HFFc6 (cell line): ENCODE measurements at places on chromosomes 5 and 9.

DNA sequence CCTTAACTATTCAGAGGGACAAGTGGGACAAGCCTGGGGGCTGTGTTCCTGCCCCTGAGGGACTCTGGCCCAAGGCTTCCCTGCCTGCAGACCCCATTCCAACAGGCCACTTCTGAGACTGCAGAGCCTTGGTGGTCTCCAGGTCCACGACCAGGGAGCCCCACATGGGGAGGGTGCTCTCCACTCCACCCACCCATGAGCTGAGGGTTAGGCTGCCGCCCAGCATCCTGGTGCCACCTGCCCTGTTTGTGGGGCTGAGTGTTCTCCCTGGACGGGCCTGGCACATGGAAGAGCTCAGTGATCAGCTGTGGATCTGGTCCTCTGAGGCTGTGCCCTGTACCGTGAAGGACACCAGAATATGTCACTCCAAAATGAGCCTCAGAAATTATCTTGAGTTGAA is 2.5 kb upstream of the ABO start:
- no peak for DNase-seq

GRCh38 chr9:121357011-121357410 is 13.0 kb downstream of the STOM start:
- no peak for DNase-seq

GRCh38 chr5:132017738-132018625 is 6.5 kb upstream of the ACSL6 start:
- no peak for DNase-seq

DNA sequence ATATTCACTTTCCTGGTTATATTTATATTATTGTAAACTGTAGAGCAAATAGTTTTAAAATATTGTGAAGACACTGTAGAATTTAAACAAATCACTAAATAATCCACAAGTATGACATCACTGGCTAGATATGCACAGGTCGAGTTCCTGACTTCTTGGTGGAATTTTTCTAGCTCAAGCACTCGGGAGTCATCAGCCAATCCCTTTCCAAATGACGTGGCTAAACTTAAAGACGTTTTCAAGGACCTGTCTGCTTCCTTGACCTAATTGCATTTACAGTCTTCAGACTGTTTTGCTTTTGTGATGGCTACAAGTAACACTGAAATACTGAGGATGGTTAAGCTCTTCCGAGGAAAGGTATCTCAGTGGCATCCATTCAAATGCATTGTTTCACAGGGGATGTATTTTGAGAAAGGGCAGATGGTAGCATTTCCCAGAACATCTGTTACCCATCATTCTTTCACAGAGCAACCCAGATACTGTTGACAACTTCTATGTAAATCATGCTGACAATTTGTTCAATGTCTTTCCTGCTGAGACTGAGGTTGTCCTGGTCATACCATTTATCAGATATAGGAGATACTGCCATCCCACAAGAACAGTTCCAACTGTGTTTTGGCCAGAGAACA is 262.8 kb downstream of the CDH10 start:
- no peak for DNase-seq

DNA sequence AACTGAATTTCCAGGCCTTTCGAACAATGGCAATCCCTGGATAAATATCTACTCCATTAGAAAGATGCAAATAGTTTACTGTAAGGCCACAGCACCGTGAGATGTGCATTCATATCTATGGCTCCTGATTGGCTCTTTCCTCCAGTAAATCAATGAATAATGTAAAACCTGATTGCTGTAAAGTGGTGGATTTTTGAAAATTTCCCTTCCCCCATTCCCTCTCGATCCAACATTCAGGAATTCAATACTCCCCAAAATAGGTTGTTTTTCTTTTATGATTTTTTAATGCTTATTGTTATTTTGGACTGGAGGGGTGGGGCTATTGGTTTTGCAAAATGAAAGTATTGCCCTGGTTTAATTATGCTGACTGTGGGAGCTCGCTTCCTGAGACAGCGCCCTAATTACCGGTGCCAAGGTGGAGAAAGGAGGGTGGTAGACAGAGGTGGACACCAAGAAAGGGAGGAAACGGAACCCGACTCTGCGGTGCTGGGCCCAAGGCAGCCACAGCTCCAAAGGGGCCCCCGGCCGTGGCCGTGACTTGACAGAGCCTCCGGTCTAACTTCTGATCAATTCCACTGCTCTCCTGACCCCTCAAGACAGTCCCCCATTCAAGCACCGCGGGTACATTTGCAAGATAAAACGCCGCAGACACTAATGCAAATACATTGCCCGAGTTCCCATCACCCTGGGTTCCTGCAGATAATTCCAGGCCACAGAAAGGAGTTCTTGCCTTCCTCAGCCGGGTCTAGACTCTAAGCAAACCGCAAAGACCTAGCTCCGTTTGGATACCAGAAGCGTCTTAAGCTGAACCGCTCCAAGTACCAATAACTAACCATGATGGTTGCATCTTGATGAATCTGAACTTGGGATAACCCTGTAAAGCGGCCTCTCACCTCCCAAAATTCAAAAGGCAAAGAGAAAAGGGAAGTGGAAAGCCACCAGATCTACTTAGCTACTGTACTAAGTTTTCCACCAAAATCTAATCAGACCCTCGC is 211.2 kb downstream of the MEF2C start:
- no peak for DNase-seq

GRCh38 chr5:154110716-154111115 is 71.9 kb downstream of the MFAP3 start:
- peak; percentile 47 for DNase-seq

GRCh38 chr9:104361207-104361606 is 142.9 kb upstream of the OR13F1 start:
- no peak for DNase-seq

GRCh38 chr9:122059955-122060324 is 33.2 kb downstream of the TTLL11 start:
- DNase-seq, result no peak

DNA sequence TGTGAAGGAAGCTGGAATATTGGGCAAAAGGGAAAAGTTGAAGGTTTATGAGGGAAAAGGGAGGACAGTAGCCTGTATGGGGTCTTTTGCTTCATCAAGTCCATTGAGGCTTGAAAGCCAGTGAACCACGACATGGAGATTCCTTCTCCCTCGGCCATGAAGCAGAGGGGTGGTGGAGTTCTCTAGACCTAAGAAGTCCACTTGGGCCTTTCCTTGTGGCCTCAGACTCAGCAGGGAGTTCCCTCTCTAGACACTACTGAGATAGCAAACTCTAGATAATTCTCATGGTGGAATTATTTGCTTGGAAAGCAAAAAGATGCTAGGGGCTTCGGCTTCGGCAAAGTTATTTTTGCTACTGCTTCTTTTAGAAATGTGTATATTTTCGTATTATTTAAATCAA is 78.5 kb downstream of the FOXD1 start:
- DNase-seq, result no peak

- DNase-seq, result no peak
Observed at GRCh38 chr5:75457161-75457560, 54.3 kb downstream of the CERT1 start.

- peak; percentile 8 for DNase-seq
Observed at GRCh38 chr9:130172858-130173665, 858 bp downstream of the NCS1 start.

DNA sequence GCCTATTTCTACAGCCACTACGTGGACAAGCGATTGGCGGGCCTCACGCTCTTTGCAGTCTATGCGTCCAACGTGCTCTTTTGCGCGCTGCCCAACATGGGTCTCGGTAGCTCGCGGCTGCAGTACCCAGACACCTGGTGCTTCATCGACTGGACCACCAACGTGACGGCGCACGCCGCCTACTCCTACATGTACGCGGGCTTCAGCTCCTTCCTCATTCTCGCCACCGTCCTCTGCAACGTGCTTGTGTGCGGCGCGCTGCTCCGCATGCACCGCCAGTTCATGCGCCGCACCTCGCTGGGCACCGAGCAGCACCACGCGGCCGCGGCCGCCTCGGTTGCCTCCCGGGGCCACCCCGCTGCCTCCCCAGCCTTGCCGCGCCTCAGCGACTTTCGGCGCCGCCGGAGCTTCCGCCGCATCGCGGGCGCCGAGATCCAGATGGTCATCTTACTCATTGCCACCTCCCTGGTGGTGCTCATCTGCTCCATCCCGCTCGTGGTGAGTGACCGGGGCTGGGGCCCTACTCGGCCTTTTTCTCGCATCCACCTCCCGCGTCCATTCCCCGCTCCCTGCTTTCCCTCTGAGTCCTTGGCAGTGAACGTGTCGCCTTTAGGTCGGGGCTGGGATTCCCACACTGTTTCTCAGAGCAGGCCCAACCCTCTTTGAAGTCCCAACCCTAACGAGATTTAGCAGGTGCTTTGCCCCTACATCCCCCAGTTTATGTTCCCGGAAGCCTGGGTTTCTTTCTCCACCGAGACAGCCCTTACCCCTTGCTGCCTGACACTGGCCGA is 1.8 kb downstream of the PTGER4 start:
- no peak for DNase-seq

- no peak for DNase-seq
Observed at GRCh38 chr5:62342476-62342837, 36.5 kb downstream of the KIF2A start.

DNA sequence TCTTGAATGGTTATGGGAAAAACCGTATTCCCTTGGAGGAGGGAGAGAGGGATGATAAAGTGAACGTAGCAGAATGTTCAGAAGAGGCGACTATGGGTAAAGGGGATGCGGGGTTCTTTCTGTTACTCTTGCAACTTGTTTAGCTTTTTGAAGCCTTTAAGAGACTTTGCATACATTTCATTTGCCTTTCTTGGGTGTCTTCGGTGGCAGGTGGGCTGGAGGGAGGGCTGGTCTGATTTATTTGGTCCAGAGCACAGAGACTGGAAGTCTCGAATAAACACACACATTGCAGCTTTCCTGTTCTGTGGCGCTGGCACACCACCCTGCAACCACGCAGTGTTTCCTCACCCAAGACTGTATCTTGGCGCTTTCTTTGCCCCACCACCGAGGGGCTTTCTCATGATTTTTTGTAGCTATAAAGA is 23.2 kb downstream of the TTF1 start:
- no peak for DNase-seq

GRCh38 chr9:1709347-1709746 is 305.8 kb upstream of the SMARCA2 start:
- DNase-seq, result no peak

DNA sequence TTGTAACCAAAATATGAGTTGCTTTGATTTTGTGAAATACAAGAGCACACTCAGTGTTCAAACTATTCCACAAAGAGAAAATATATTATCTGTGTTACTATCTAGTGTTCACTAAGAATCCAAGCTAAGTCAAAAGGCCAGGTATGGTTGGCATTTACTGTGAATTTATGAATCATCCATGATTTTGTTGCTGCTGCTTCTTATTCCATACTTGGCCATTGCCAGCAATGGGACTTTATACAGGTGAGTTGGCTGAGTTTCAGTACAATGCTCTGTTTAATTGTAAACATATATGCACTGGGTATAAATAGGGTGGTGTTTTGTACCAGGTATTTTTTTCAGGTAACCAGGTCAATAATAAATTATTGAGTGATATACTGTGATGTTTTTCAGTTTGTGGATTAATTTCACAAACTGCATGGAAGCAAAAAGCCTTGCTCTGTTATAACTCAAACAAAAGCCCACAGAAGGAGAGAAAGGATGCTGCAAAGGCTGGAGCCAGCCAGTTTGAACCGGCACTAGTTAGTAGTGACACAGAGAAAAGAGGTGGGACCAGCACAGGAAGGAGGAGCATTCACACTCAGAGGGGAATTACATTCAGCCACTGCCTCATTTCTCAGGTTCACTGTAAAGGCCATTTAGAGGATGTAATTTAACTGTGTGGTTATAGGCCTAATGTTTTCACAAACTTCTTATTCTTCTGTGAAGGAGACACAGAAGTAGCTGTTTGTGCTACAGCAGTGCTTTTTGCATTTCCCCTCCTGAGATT is 381.8 kb downstream of the ADGRV1 start:
- DNase-seq, result no peak

GRCh38 chr5:111747337-111747736 is 9.7 kb downstream of the NREP start:
- peak; percentile 44 for DNase-seq

GRCh38 chr9:110672873-110673510 is 4.4 kb downstream of the MUSK start:
- DNase-seq, result no peak
